ENCODE measurements at places on chromosomes 11 and 22. TPM values are rescaled to one million over a fixed set of nuclear protein-coding genes. Genes with fewer than 3 reads are reported as not detected.

PLEKHB1 gene
- total RNA-seq: 86.8 TPM

CHRM4 gene
- total RNA-seq: 0.73 TPM

WBP2NL gene
- total RNA-seq: 4.6 TPM

CLMP gene
- 0.08 TPM for total RNA-seq

CD81 gene
- 83.1 TPM for total RNA-seq

PRODH gene
- 0.74 TPM for total RNA-seq

ELF5 gene
- total RNA-seq: not detected

CCDC88B gene
- total RNA-seq: 119 TPM

NXPE4 gene
- not detected for total RNA-seq

SLC35F2 gene
- 4.0 TPM for total RNA-seq

Measured in naive thymus-derived CD8-positive, alpha-beta T cell (primary cell).